Activated CD4-positive, alpha-beta T cell treated with anti-CD3 and anti-CD28 coated beads, Interleukin-2, amount 10 ng/mL, durations not matched to agents 24 days and 14 days (primary cell): ENCODE measurements at places on chromosomes 16 and 17. TPM values are rescaled to one million over a fixed set of nuclear protein-coding genes. Genes with fewer than 3 reads are reported as not detected.

Gene CACNG3
- not detected in 2 replicates for total RNA-seq

Gene GINS2
- total RNA-seq, result 87.4 and 93.0 TPM in 2 replicates

Gene AOC3
- total RNA-seq, result 1.8 and 2.2 TPM in 2 replicates

Gene SCIMP
- not detected in 2 replicates for total RNA-seq

Gene MAF
- total RNA-seq, result 61.5 and 62.8 TPM in 2 replicates

Gene BIRC5
- total RNA-seq, result 38.7 and 40.6 TPM in 2 replicates

Gene HEATR9
- 0.14 TPM in 1 of 2 replicates, not detected in the other for total RNA-seq

DNA sequence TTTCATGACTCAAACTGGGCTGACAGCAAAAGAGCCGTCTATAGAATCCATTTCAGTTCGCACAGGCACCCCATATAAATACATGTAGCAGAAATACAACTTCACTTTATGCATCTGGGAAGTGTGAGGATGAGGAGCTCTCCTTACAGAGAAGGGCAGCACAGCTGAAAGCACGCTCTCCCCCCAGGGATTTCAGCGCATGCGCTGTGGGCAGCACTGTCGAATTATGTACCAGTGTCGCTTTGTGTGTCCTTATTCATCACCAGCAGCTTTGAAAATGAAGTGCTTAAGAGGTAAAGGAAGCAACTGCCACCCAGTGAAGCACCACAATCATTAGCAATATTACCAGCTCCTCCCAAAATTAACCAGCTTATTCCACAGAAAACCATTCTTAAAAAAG is 39.9 kb downstream of the CEP95 start:
- peaks cover 19% of the 10 kb centered on the region for H3K36me3 ChIP-seq
- DNase-seq, result no peak
- no peak overlapping the region for H3K4me3 ChIP-seq
- H3K4me1 ChIP-seq, result no peaks in the 10 kb centered on the region
- no peaks in the 10 kb centered on the region for H3K27me3 ChIP-seq

DNA sequence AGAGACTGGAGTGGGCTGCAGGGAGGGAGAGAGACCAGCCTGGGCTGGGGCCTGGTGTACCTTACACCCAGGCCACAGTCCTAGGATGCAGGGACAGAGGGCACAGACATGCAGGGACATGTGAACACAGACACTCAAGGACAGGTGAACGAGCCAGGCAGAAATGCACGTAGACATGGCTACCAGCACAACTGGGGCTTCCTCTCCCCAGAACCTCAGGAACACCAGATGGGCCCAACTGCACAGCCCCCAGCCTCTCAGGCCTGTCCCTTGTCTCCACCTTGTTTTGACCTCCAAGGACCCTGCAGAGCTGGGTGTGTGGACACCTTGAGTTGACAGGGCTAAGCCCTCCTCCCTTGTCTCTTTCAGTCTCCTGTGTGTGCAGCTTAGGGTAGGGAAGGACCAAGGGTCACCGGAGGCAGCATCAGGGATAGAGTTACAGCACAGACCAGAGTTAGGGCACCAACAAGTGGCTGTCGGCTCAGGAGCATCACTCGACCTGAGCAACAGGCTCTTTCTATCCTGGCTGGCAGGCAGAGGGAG is 9.2 kb downstream of the SEZ6 start:
- H3K4me3 ChIP-seq, result no peak overlapping the region
- no peaks in the 10 kb centered on the region for H3K4me1 ChIP-seq
- H3K27ac ChIP-seq, result no peak overlapping the region

- peak; percentile 71 for DNase-seq
- H3K27me3 ChIP-seq, result no peaks in the 10 kb centered on the region
- peak overlapping the region; percentile 51 for H3K4me3 ChIP-seq
- H3K36me3 ChIP-seq, result peaks cover 2% of the 10 kb centered on the region
- H3K4me1 ChIP-seq, result peaks cover 64% of the 10 kb centered on the region
Measured at GRCh38 chr16:31351942-31352325, 3.0 kb upstream of the ITGAX start.

GRCh38 chr17:48996722-48997102 is 473 bp upstream of the IGF2BP1 start:
- H3K36me3 ChIP-seq, result peaks cover 5% of the 10 kb centered on the region
- peak overlapping the region; percentile 66 for H3K4me3 ChIP-seq
- peaks cover 84% of the 10 kb centered on the region for H3K27me3 ChIP-seq

- H3K27ac ChIP-seq, result no peak overlapping the region
- no peak overlapping the region for H3K4me3 ChIP-seq
- DNase-seq, result no peak
- H3K36me3 ChIP-seq, result peaks cover 26% of the 10 kb centered on the region
Measured at GRCh38 chr17:58306131-58306951, 22.3 kb downstream of the TSPOAP1 start.

DNA sequence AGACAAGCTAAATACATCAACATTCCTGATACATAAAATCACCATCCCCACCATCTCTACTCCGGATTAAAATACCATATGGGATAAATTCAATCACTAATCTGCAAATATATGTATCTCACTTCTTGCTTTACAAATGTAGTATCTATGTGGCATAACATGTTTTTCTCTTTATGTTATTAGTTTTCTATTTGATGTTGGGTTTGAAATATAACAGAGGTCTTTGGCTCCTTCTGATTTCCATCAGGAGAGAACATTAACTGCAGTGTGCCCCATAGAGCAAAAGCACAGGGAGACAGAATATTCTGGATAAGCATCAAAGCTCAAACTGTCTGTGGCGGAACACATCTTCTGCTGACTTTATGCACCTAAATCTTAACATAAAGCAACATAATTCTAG is 547.2 kb upstream of the CDH8 start:
- no peaks in the 10 kb centered on the region for H3K36me3 ChIP-seq
- H3K27me3 ChIP-seq, result no peaks in the 10 kb centered on the region

DNA sequence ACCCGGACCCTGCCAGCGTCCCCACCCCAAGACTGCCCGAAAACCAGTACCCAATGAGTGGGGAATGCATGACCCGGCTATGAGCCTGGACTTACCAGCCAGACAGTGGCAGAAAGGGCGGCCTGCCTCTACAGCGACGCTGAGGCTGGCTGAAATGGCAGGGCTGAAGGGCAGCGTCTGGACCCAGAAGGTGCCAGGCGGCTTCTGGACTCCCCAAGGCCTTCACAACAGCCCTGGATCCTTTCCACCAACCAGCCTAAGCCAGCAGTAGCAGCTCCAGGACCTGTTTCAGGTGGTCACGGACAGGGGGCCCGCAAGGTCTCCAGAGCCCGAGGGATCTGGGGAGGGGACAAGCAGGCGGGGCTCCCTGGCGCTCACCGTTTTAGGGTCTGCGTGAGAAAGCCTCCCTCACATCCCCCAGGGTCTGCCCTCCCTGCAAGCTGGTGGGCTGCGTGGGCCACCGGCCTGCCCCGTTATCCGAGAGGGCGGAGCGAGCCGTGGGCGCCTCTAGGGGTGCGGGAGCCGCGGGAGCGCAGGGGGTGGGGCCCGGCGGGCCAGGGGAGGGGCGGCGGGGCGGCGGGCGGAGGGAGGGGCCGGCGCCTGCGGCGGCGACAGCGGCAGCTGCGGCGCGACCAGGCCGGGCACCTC is at the start of gene RIPOR1:
Gene RIPOR1, plus strand, starts transcription at position 608 of the 648 bp plus-strand sequence. CDS start 9,618 bp downstream, outside the sequence.
- peaks cover 51% of the 10 kb centered on the region for H3K27me3 ChIP-seq
- peaks cover 11% of the 10 kb centered on the region for H3K4me1 ChIP-seq
- peak; percentile 85 for DNase-seq
- peak within 1 kb of the TSS; percentile 77 for H3K4me3 ChIP-seq
- H3K27ac ChIP-seq, result peak within 1 kb of the TSS; percentile 34

DNA sequence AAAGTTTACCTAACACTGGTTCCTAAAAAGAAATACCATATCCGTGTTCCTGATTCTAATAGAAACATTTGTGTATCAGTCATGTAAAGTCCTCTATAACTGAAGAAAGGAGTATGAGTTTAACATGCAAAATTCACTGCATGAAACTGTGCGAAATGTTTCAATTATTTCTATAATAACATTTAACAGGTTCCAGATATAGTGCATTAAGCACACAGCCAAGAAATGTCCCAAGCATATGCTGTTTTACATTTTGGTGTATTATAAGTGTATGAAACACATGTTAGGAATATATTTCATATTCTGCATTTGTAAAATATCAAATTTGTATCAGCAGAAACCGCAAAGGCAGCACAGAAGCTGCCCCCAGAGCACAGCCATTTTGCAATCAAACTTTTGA is 764.9 kb downstream of the KCNJ2 start:
- no peaks in the 10 kb centered on the region for H3K27me3 ChIP-seq
- H3K4me1 ChIP-seq, result no peaks in the 10 kb centered on the region
- no peak overlapping the region for H3K27ac ChIP-seq
- H3K36me3 ChIP-seq, result no peaks in the 10 kb centered on the region

GRCh38 chr17:21352981-21353265 is 23.2 kb upstream of the KCNJ12 start:
- no peak for DNase-seq
- H3K4me1 ChIP-seq, result no peaks in the 10 kb centered on the region
- no peak overlapping the region for H3K27ac ChIP-seq
- H3K36me3 ChIP-seq, result no peaks in the 10 kb centered on the region
- no peak overlapping the region for H3K4me3 ChIP-seq

DNA sequence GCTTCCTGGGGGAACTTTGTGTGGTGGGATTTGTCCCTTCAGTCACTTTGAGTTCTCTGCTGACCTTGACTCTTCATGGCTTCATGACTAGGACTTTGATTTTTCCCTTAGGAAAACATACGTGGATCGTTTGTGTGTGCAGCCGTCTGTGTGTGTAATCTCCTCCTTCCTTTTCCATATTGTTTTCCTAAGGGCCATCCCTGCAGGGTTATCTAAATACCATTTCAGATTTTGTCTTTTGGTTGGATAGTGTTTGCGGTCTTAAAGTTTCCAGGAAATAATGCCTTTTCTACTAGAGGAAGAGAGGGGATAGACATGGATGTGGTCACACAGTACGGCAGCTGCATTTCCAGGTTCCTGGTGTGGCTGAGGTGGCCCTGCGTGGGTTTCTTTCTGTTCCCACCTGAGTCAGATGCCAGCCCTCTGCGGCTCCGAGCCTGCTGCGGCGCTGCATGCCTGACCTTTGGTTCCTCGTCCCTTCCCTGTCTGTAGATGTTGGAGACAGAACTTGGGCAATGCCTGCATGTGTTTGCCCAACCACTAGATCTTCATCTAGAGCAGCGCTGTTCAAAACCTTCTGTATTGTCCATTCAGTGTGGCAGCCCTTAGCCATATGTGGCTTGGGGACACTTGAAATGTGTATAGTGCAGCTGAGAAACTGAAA is 72.0 kb upstream of the LGALS9 start:
- H3K4me1 ChIP-seq, result peaks cover 41% of the 10 kb centered on the region
- no peak overlapping the region for H3K27ac ChIP-seq
- H3K27me3 ChIP-seq, result no peaks in the 10 kb centered on the region
